ENCODE measurements at places on chromosomes 1 and 21.

DNA sequence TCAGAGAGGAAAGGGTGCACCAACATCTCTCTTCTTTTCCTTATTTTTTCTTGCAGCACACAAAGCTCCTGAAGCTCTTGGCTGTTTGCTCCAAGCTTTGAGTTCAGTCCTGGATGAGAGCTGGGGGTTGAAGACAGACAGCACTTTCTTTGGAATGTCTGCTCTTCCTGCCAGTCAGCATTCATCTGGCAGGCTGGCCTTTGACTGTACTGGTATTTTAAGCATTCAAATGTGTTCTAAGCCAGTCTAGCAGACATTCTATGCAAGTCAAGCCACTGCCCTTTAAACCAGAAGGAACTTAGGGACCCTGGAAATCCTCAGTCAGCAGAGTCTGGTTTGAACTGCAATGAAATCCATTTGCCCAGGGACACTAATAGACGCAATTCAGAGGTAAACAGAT lies 45.0 kb downstream of the XCL1 start:
- DNase-seq = no peak

DNA sequence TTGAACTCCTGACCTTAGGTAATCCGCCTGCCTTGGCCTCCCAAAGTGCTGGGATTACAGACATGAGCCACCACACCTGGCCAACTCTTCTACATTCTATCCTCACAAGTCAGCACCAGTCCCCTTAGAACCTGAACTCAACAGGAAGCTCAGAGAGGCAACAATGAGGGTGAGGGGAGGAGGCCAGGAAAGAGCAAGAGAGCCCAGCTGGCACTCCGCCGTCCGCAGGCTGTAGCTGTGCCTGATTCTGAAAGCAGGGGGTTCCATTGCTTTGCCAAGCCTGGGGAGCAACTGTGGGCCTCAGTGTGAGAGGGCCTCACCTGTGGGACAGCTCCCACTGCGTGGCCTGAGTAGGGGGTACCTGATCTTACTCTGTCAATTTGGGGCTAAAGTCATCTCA lies 18.7 kb downstream of the STK40 start:
- no peak for DNase-seq

DNA sequence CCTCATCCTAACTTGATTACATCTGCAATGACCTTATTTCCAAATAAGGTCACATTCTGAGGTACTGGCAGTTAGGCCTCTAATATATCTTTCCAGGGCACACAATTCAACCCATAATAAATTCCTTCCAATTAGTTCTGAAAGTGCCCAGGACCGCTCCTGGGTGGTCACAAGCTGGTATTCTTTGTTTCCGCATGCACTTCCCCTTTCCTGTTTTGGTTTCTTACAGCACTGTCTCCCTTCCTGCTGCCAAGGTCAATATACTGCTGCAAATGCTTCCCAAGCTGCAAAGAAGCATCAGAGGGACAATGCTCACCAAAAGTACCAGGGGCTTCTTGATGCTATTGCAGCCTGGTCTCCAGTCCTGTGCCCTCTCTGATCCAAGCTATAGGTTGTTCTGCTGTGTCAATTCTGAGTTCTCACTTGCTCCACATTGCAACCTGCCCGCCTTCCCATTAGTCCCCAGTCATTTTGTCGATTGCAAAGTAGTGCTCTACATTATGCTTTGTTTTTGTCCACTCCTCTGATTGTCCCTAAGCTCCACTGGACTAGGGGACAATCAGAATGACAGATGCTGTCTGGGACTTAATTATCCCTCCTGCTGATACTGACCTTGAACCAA lies 13.9 kb upstream of the XPR1 start:
- DNase-seq = no peak

GRCh38 chr1:77407738-77408375 lies 126.0 kb downstream of the AK5 start:
- no peak for DNase-seq

- DNase-seq = no peak
Measured at GRCh38 chr1:52037402-52037814, 3.8 kb upstream of the KTI12 start.

- no peak for DNase-seq
Measured at GRCh38 chr1:191542444-191542843, 615.8 kb upstream of the RGS18 start.

- no peak for DNase-seq
Measured at GRCh38 chr1:54791880-54792522, 9.1 kb downstream of the TTC22 start.

GRCh38 chr1:184903111-184903692 lies 71.1 kb downstream of the NIBAN1 start:
- DNase-seq = no peak

- DNase-seq = no peak
Measured at GRCh38 chr21:14383596-14384180, 742 bp upstream of the HSPA13 start.

DNA sequence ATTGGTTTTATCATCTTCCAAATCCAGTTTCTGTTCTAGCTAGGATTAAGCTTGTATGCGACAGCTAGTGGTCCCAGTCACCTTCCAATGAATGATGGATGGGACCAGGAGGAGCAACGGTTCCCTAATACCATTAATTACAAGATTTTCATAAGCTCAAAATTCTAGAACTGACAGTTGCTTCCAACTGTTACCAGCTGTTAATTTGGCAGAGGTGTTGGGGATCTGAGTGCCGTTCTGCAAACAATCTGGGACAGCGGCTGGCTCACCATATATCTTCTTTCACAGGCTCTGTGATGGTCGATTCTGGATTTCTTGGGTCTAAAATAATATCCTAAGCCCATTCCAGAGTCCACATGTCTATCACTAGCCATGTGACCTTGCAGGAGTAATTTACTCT lies 34.5 kb upstream of the RALGPS2 start:
- DNase-seq = no peak

DNA sequence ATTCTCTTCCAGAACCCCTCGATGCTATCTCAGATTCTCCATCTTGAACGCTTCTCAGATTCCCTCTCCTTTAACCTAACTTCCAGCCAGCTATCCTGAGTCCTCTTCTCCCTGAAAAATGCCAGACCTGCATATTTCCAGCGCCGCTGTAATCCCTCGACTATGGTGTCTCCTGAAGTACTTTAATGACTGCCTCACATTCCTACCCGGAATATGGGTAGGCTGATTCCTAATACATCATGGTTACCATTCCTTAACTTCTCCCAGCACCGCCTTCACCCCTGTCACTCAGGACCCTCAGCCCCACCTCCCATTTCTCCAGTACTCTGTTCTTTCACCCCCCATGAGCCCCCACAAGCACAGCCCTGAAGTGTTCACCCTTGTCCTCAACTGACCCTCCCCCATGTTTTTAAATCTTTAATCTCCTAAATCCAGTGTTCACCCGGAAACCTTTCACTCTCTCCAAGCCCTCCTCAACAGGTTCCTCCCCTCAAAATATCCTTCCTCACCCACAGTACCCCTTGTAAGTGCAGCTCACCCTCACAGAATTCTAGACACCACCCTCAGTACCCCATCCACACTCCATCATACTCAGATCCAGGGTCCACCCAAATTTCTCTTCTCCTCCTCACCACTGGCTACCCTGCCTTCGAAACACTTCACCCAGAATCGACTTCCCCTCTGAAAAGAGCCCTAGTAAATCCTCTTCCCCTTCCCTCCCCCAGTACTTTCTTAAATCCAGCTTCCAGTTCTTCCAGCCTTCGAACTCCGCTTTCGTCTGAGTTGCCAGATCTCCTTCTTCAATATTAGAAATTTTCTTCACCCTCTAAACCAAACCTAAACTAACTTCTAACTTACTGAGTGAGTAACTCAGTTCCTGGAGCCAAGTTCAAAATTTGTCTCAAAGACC lies 922 bp downstream of the CPT2 start:
- DNase-seq = no peak

- DNase-seq = no peak
Measured at GRCh38 chr1:183372586-183373230, 45.5 kb downstream of the NMNAT2 start.

DNA sequence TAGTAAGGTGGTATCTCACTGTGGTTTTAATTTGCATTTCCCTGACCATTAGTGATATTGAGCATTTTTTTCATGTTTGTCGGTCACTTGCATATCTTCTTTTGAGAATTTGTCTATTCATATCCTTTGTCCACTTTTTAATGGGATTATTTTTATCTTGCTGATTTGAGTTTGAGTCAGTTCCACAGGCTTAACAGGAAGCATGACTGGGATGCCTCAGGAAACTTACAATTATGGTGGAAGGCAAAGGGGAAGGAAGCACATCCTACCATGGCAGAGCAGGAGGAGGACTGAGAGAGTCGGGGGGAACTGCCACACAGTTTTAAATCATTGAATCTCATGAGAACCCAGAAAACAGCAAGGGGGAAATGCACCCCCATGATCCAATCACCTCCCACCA lies 51.1 kb downstream of the ODF2L start:
- DNase-seq = no peak

GRCh38 chr1:231232870-231233734 lies 7.9 kb upstream of the GNPAT start:
- DNase-seq = no peak

GRCh38 chr1:170360601-170361000 lies 171.4 kb upstream of the GORAB start:
- no peak for DNase-seq

DNA sequence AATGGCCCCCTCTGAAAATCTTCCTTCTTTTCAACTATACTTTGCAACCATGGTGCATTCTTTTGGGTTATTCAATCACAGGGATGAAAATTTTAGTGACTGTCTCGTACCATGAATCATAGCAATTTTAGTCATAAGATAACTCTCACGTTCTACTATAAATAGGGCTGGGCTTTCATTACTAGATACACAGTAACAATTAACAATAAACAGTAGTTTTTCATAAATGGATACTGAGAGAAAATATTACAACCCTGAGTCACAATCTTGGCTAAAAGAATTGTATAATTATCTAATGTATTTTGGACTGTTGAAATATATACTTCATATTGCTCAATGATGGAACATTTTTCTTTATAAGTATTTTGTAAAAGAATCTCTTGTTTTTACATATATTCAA lies 96.1 kb downstream of the TEX35 start:
- DNase-seq = no peak

GRCh38 chr21:35530766-35531165 lies 481.7 kb upstream of the RUNX1 start:
- DNase-seq = no peak

DNA sequence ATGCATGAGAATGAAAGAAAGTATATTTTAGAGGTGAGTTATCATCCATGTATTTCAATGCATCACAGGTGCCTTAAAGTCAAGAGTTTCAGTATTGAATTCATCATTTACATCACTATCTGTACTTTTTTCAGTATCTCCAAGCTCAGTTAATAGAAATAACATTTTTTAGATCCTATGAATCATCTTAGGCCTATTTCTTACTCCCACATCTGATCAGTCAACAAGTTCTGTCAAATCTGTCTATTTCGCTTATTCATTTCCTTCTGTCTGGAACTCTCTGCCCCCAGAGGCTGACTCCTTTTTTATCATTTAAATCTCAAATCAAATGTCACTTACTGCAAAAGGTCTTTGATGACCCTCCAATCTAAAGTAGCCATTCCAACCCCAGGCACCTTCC lies 295.2 kb downstream of the LRRC7 start:
- no peak for DNase-seq

DNA sequence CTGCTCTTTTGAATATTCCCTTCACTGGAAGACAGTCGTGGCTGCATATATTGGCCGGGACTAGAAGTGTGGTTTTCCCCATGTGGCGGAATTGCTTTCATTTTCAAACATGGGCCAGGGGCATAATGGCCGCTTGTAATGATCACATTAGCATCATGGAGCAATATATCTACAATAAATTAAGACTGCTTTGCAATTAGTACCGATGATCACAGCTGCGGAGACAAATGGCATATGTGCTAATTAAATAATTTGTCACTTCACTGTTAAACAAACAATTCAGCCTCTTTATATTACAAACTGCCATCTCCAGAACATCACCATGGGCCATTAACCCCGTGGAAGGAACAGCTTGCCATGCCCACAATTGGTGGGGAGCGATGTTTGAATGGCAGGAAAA lies 68.2 kb upstream of the OLIG2 start:
- DNase-seq = no peak

DNA sequence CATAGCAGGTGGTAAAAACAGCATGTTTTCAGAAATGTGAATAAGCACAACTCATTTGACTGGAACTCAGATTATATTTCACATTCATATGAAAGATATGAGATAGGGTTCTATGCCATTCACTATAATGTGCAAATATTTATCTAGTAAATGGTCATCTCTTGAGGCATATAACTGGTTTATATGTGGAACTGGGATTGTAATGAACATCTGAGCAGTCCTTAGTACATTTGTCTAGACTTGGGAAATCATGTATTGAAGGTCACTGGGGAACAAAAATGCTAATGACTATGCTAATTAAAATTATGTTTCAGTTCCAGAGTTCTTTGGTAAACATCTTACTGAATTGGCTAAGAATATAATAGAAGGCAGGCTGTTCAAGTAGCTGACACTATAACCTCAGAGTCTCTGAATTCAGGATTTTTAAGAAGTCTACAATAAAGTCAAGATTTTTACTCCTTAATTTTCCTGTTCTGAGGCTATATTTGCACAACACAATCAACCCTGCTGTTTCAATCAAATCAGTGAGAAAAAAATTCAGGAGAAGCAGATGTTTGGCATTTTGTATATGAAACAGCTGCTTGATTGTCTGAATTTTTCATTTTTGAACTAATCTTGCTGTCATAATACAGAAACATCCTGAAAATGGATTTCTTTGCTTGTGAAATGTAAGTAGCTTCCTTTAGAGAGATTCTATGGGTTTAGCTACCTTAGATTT lies 244.8 kb upstream of the RGS18 start:
- no peak for DNase-seq

GRCh38 chr1:49333906-49334305 lies 557.2 kb upstream of the BEND5 start:
- no peak for DNase-seq

DNA sequence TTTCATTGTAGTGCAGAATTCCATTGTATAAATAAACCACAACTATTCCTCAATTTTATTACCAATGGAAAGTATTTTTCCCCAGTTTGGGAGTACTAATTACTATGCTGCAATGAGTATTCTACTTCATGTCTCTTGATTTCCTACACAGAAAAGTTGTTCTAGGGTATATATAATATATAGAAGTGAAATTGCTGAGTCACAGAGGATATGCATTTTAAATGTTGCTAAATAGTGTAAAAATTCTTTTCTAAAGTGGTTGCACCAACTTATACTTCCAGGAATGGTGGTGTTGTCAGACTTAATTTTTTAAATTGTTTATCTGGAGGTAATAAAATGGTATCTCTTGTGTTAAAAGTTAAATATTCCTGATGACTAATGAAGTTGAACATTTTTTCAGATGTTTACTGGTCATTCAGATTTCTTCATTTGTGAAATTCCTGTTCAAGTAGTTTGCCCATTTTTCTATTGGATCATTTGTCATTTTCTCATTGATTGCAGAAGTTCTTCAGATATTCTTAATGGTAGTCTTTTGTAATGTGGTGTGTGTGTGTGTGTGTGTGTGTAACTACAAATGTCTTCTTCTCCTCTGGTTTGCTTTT lies 19.1 kb upstream of the MYOG start:
- DNase-seq = no peak

DNA sequence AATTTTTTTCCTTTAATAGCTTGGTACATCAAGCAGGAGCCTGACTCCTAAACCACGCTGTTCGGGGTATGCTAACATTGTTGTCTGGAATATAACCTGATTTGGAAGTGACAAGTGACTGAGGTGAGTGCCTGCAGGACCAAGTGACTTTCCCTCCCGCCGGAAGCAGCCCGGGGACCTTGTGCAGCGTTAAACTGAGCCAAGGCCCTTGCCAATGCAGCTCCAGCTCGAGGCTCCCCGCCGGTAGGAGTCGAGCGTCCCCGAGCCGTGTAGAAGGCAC lies 716 bp upstream of the MTARC1 start:
- DNase-seq = peak; percentile 34
